Inflammatory macrophage (primary cell): ENCODE measurements at places on chromosomes 16 and 17.

GRCh38 chr17:49343273-49343672 lies 18.8 kb downstream of the ZNF652 start:
- DNase-seq, result peak; percentile 83

- no peak for DNase-seq
These were observed 142.0 kb upstream of the CCL2 start for GRCh38 chr17:34113089-34113488.

DNA sequence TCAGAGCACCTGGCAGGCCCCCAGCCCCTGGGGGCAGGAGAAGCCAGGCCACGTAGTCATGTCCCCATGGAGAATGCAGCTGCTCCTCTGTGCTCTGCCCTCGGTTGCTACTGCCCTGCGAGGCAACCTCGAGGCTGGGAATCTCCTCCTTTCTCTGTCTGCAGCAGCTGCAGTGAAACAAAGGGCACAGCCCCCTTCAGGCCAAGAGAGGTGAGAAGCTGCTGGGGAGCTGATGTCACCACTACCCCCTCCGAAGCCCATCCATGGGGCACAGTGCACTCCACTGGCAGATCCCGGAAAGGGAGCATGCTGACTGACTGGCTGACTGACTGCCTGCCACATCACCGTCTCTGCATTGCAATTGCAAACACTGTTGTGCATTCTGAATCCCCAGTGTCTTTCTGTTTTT lies 103.7 kb downstream of the GRIN2A start:
- no peak for DNase-seq

DNA sequence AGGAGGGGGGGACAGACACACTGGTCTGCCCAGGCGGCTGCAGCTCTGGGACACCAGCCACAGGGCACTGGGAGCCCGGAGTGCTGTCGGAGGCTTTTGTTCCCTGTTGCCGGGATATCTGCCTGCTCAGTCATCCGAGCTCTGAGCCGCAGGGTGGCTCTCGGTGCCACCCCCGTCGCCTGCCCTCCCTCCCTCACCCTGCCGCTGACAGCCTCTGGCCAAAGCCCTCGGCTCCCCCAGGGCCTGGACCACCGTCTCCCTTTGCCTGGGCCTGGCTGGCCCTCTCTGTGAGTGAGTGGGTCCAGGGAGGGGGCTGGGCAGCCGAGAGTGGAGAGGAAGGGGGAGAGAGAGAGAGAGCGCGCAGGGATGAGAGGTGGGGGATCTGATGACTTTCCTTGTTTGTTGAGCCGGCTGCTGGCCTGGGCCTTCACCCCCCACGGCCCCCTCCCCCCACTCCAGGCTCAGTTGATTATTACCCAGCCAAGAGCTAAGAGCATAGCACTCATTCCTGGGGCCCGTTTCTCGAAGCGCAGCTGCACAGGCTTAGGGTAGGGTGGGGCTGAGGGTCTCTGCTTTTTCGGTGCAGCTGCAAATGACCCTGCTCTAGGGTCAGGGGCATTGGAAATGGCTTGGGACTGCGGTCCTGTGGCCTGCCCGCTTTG lies 2.7 kb downstream of the FOXJ1 start:
- DNase-seq, result no peak

DNA sequence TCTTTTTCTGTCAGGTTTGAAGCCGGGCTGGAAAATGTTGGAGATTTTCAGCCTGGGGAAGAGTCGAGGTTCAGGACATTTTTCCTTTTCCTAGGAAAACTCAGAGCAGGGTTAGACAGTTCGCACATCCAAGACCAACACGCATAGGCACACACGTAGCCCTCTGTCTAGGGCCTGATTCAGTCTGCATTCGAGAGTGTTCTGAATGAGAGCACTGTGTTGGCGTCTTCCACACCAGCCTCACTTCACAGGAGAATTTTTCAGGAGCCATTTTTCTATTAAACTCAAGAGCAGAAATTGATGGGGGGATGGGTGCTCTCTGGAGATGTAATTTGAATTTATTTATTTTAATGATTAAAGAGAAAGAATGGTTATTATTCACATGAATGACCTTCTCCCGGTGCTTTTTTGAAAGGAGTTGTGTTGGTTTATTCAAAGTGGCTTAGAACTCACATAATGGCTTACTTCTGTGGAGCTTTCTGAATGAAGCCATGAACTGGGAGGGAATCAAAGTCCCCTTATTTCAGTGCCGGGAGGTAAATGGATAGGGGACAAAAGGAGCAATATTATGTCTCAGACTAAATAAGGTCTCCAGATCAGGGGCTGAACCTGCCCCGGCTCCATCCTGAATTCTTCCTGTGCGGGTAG lies 194.3 kb downstream of the CCDC182 start:
- no peak for DNase-seq

DNA sequence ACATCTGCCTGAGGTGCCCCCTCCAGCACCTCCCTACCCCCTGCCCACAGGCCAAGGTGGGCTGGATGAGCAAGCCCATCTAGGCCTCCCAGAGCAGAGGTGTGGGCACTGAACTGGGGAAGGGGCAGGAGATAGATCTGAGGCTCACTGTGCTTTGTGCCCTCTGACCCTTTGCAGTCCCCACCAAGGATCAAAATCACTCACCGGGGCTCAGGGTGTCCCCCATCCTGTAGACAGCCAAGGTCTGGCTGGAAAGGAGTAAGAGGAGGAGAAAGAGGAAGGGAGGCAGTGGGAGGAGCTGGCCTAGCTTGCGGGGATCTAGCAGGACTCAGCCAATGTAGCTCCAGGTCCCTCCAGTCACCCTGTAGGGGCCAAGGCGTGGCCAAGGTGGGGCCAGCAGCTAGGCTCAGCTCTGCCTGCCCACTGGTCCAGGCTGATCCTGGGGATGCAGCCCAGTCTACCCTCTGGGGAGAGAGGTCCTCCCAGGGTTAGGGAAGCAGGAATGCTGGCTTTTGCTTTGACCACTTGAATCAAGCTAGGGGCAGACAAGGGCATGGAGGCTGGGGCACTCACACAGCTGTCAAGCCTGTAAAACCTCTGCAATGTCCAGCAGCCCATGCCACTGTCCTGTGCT lies 1.8 kb downstream of the SLC12A4 start:
- peak; percentile 36 for DNase-seq

DNA sequence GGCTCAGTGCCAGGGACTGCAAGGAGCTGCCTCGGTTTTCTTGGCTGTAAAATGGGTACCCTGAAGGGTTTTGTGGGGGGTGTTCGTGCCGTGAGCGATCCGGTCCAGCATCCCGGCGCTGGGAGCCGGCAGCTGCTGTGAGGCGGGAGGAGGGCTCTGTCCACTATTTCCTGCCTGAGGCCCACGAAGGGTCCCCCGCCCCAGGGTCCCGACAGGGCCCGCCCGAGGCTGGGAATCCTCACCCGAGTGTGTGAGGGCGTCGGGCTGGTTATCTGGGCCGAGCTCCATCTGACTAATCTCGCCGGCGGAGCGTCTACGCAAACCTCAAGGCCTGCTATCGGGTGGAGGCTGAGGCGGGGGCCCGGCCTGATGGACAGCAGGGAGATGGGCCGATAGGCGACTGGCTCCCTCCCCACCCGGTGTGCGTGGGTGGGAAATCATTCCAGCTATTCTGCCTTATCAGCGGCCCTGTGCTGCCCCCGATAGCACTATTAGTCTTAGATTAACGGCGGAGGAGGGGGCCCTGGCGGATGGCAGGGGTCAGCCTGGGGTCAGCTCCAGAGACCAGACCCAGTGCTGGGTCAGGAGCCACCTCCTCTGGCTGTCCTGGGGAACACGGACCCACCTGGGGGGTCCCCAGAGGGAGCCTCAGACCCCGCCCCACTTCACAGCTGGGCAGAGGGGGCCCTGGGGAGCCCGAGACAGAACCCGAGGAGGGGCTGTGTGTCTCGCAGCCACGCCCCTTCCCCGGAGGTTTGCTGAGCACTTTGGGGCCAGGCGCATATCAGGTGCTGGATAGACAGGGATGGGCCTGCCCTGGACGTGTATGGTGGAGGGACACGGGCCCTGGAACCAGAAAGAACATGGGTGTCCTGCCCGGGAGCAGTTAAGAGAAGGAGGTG lies 44.7 kb downstream of the ZFPM1 start:
- no peak for DNase-seq

- no peak for DNase-seq
These were observed 94.7 kb downstream of the SOX9 start for GRCh38 chr17:72215490-72215889.

- DNase-seq, result no peak
These were observed 8.2 kb upstream of the KCNH6 start for GRCh38 chr17:63514974-63515373.

GRCh38 chr16:67063008-67063407 lies 34.1 kb downstream of the CBFB start:
- no peak for DNase-seq

- DNase-seq, result no peak
These were observed 1.0 kb upstream of the ATP2C2 start for GRCh38 chr16:84367297-84367680.

DNA sequence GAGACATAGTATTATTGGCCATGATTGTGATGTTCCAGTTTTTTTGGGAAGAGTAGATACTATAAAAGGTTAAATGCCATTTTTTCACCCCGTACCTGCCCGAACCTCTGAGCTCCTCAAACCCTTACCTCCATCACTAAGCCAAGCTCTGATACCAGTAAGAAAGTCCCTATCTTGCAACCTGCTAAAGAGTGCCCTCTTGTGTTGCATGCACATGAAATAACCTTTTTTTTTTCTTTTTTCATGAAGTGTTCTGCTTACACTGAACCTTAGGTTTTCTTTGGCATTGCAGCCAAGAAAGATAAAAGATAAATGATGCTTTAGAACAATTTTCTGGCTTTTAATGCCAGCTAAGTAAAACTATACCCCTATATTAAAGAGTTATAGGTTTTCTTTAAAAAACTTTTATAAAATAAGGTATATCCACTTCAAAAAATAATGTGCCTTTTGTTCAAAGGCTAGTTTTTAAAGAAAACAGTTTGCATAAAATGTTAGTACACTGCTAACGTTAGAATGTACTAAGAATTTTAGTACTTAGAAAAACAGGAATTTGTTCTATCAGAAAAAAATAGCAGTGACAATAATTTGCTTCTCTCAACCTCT lies 295.3 kb upstream of the PMFBP1 start:
- DNase-seq, result peak; percentile 55

DNA sequence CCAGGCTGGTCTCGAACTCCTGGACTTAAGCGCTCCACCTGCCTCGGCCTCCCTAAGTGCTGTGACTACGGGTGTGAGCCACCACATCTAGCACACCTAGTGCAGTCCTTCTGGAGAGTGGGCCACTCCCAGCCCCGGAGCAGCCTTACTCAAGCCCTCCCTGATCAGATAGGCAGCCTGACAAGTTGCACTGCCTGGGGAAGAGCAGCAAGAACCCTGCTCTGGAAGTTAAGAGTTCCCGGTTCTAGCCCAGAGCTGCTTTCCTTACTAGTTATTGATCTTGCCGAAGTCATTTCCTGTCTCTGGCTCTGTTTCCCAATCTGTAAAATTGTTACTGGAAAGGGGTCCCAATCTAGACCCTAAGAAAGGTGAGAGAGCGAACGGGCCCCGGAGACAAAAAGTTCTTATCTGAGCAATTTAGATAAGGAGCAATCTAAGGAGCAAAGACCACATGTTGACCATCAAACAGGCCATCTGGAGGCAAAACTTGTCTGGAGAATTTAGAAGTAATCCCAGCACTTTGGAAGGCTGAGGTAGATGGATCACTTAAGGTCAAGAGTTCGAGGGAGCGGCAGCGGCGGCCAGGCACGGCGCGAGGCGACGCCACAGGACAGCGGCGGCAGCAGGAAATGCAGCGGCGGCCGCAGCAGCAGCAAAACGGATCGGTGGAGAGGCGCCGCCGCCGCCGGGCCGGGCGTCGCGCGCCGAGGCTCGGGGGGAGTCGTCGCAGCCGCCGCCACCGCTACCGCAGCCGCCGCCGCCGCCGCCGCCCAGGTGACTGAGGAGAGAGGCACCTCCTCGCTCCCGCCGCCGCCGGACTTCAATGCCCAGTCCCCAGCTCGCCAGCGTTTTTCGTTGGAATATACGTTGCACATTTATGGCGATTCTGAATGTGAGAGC lies 4.3 kb upstream of the NAGLU start:
- peak; percentile 66 for DNase-seq

DNA sequence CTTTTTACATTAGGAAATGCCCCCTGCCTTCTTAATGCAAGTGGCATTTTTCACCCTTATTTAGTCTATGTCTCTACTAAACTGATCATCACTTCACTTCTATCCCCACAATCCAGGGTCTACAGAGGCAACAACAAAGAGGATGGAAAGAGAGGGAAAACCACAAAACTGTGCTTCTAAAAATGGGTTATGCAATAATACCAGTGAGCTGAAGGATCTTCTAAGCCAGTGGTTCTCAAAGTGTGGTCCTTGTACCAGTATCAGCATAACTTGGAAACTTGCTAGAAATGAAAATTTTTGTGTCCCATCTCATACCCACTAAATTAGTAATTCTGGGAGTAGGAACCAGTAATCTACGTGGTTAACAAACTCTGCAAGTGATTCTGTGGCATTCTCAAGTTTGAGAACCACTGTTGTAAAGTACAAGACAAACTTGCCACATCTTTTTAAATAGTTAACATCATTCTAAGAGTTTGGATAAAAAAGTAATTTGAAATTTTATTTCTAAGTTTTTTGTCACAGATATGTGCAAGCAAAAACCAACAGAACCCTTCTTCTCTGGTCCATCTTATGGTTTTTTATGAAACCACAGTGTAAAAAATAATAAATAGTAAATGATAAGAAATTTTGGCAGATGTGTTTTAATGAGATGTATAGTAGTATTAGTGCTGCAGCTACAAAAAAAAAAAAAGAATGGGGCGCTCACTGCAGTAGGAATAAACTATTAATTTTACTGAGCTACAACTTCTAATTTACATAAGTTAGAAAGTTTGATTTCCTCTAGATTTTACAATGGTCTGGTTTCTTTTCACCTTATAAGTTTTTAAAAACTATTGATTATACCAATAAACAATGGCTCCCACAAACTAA lies 16.2 kb downstream of the CDC27 start:
- DNase-seq, result no peak

DNA sequence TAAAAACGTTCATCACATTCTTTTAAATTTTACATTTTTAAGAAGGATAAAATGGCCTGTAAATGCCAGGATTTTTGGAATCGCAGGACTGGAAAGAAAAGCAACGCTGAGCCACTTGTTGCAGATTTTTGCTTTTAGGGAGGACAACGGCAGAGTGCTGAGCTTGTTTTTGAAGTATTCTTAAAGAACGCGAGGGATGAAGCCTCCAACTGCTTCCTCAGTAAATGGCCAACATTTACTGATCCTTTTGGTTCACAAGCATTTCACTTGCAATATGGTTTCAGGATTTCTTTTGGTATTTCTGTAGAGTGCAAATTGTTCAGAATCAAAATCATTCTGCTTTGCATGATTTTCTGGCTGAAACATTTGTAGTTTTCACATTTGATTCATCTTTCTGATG lies 2.8 kb upstream of the KRT23 start:
- DNase-seq, result no peak

DNA sequence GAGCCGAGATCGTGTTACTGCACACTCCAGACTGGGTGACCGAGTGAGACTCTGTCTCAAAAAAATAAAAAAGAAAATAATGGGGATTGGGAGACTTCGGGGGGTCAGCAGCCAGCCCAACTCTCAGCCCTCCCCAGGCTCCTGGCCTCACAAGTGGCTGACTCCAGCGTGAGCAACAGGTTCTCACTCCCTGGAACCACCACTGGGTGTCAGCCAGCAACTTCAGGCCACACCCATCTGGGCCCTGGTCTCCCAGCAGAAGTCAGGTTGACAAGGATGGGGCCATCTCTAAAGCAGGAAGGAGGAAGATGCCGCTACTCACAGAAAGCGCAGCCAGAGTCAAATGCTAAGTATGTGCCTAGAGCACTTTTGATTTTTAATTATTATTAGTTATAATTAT lies 139.4 kb downstream of the C16orf78 start:
- DNase-seq, result peak; percentile 18
